ENCODE measurements at places on chromosomes 4 and X.

DNA sequence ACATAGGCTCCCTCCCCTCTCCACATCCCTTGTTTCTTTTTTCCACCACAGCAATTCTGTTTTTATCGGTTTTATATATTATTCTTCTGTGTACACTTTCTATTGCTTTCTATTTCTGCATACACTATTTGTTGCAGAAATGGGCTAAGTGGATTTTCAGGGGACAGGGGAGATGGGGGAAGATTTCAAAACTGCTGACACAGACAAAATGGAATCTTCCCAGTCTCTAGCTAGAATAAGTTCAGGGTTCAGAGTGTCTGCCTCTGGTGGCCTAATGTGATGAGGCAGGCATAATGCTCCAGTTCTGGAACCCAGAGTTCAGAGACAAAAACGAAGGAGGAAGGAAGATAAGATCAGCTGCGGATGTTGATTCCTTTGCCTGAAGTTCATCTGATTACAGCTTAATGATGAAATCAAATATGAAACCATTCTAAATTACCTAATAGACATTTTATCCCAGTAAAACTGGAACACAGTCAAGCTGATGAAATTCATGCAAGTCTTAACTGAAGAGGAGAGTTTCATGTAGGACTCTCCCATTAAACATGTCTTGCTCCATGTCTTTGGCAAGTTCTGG, 447.1 kb downstream of the AFF2 start:
- no peak for DNase-seq

- DNase-seq: no peak
These were observed 19.5 kb upstream of the SYTL5 start for GRCh38 chrX:37986893-37987292.

DNA sequence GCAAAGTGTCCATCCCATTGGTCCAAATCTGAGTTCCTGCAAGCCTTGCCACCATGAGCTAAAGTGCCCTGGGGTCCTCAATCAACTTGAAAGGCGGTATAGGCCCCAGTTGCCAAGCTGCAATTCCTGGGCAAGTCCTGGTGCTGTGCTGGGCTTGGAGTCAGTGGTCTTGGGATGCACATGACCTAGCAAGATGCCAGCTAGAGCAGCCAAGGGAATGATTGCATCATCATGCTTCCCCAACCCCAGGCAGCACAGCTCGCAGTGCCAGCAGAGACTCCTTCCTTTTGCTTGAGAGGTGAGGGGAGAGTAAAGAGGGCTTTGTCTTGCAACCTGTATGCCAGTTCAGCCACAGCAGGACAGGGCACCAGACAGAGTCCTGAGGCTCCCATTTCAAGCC, 50.5 kb downstream of the KCNIP4 start:
- no peak for DNase-seq

- no peak for DNase-seq
These were observed 102.6 kb downstream of the APBB2 start for GRCh38 chr4:41111791-41112190.

GRCh38 chr4:20318001-20318908, 66.5 kb downstream of the SLIT2 start:
- DNase-seq: no peak

DNA sequence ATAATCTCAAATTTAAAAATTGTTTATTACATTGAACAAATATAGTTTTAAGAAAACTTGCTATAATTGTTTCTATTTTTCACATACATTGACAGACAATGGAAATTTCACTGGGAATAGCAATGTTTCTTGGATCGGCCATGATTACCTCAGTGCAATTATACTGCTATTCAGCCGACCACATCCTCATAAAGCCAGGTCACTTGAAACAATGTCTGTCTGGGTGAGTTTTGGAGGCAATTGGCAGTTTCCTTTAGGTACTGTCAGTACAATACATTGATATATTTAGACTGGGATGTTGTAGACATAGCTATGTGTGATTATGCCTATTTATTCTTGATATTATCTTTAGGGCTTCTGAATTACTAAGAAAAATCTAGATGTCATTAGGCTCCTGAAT, 89.5 kb upstream of the VEGFC start:
- DNase-seq: no peak

Data from activated CD4-positive, alpha-beta T cell treated with anti-CD3 and anti-CD28 coated beads for 4 hours (primary cell).